LHCN-M2 (cell line): ENCODE measurements at places on chromosomes 16 and 17.

- DNase-seq: no peak
Observed at GRCh38 chr16:83911290-83911689, 12.4 kb downstream of the MLYCD start.

DNA sequence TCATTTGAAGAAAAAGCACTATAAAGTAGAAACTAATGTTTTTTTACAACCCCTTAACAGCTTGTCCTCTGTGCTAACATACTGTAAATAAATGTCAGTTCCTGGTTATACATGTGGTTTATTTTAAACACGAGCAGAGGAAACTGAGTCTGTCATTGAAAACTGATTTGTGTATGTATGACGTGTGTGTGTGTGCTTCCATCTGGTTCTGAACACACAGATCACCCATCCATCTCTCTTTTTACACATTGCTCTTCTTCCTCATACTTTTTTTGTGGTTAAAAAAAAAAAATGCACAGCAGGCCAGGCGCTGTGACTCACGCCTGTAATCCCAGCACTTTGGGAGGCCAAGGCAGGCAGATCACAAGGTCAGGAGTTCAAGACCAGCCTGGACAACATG is 49.5 kb downstream of the ZNF423 start:
- DNase-seq: no peak

DNA sequence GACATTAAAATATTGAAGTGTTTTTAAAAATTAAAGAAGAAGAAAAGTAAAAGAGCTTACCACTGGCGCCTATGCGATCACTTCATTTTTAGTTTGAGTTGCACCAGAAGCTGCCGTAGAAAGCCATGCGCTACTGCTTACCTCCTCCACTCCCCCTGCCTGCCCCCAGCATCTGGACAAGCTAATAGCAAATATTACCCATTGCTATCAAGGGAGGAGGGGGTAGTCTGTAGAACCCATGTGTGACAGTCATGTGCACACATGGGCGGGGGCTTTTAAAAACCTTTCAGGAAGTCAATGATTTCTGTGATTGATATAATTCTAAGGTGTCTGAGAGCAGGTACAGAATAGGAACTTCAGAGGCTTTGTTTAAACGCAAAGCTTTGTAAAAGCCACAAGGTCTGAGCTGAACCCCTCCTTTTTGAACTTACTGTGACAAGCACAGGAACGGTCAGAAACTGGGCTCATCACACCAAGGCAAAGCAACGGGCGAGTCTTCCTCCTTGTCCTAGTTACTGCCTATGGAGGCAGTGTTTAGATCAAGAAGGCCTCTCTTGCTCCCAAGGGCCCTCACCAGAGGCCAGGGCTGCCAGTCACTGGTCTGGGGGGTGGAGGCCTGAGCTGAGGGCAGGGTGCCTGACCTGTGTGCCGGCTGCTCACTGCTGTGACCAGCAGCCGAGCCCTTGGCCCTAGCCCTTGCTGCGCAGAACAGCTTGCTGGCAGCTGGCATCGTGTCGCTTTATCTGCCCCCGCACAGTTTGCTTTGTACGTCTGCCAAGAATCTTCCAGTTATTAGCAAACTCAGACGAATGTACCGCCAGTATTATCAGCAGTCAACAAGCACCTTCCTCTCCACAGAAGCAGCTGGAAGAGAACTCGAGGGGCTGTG is 15.0 kb downstream of the GINS2 start:
- peak; percentile 42 for DNase-seq

DNA sequence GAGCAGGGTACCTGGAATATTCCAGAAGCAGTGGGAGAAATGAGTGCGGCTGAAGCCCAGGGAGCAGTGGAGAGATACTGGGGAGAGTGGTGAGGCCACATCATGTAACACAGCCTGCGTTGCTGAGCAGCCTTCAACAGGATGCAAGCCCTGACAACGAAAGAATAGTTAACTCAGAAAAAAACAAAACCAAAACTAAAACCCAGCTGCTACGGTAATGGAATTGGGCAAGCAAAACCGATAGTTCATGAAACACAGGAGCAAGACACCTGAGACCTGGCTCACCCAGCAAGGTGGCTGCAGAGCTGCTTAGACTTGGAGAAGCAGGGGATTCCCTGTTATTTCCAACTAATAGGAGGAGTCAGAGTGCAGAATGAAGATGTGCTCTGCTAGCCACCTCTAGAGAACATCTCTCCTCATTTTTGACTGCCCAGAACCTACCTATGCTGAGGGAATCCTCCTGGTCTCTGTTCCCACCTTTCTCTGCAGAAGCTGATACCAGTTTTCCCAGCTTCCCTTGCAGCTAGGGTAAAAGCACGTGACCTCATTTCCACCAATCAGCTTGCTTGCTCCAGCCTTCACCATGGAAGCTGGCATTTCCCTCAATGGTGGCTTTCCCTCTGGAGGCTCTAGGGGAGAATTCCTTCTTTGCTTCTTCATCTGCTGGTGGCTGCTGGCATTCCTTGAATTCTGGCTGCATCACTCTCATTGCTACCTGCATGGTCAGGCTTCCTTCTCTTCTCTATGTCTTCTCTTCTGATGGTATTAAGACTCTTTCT is 59.4 kb upstream of the XYLT1 start:
- DNase-seq: no peak

- peak; percentile 78 for DNase-seq
Observed at GRCh38 chr16:20897253-20897897, 2.8 kb downstream of the DCUN1D3 start.

DNA sequence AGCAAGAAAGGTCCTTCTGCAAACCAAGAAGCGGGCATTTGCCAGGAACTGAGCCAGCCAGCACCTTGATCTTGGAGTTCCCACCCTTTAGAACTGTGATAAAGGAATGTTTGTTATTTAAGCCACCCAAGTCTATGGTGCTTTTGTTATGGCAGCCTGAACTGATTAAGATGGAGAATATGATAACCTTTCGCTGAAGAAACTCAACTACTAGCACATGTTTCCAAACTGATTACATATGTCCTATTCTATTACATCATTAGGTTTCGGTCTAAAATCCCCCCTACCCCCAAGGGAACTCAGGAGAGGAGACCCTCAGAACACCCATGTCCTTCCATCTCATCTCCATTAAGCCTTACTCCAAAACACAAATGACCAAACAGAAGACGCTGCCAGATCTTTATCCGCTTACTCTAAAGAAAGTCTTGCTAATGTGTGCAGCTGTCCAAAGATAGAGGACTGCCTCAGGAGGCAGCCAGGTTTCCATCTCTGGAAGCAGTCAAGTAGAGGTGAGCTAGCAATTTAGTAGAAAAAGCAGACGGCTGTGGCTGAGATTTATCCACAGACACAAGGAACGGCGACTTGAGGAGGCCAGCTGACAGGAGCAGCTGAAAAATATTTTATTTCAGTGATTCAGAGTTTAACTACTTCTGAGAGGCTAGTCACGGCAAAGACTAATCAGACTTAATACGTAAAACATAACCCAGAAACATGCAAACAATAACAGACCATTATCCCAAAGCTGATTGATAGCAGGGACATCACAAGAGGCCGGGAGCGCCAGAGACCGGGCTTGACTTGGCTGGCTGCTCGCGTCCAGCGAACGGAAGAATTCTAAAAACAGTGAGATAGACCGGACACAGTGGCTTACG is 611.4 kb upstream of the CDH5 start:
- peak; percentile 50 for DNase-seq

DNA sequence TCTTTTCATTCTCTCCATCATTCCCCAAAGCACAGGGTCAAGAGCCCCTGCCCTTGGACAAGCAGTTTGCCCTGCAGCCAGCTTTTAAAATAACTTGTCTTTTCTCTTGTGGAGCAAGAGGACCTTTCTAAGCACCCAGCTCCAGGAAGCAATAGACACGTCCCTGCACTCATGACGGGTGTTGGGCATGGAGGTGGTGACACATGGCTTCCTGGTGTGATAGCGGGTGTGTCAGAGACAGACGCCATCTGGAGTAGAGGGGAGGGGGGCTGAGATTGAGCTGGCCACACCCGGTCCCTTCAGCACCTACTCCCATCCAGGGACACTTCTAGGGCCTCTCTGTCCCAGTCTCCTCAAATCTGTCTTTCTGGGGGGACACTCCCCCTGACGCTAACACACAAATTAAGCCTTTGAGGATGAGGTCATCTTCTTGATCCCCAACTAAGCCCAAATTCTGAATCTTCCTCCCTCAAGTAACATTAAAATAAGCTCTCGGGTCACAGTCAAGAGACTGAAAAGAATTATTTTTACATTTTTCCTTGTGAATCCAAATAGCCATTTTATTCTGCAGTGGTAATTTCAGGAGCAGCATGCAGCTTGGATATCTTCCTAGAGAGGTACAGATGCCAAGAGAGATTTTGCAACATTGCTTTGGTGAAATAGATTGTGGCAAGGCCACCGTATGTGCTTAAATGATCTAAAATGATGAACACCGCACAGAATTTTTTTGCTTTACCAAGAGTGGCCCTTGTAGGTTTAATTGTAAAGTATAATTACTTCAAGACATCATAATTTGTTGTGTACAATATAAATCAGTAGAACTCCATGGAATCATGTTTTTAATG is 216.6 kb upstream of the IRX3 start:
- DNase-seq: no peak

GRCh38 chr17:39209317-39210092 is 9.4 kb downstream of the RPL19 start:
- DNase-seq: no peak

GRCh38 chr17:30345089-30345433 is 11.2 kb upstream of the TMIGD1 start:
- DNase-seq: no peak

GRCh38 chr16:84348386-84348888 is 19.9 kb upstream of the ATP2C2 start:
- DNase-seq: no peak

- peak; percentile 86 for DNase-seq
Observed at GRCh38 chr17:82217530-82218204, 5.0 kb upstream of the CCDC57 start.

- no peak for DNase-seq
Observed at GRCh38 chr17:40218006-40218739, 931 bp upstream of the WIPF2 start.

GRCh38 chr17:52831536-52831935 is 673.0 kb upstream of the CA10 start:
- no peak for DNase-seq

DNA sequence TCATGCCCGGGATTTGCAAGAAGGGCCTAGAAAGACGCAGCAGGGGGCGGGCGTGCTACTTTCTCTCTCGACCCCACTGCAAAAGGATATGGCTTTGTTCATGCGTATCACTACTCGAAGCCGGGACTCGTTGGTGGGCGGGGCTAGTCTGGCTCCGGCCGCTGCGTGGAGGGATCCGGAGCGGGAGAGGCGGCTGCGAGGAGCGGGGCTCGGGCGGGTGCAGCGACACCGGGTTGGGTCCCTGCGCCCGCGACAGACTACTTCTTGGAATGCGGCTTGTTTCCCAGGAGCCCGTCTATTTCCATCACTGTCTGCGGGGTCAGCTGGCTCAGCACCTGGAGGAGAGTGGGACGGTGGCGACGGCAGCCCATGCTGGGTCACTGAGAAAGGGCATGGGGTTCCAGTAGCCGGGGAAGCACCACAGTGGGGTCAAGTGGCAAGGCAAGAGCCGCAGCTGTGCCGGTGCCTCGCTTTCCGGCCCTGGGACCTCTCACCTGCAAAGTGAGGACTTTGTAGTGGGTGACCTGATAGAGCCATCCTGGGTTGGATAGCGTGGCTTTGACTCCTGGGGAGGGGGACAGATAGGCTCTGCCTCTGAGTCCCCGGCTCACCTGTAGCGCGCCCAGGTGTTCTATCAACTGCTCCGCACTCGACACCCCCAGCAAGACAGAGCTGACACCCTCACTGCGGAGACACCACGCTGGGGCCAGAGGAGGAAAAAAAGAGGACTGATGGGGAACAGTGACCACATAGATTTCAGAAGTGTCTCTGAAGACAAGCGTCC is 6.6 kb downstream of the KCNAB3 start:
- DNase-seq: no peak

GRCh38 chr17:17626151-17626805 is 34.8 kb upstream of the PEMT start:
- no peak for DNase-seq
